ENCODE measurements at places on chromosomes 13 and 19.
A peak's percentile ranks its signal among the peaks of the same experiment; 100 is the strongest.

GRCh38 chr13:96862999-96863398, 131.3 kb downstream of the OXGR1 start:
- DNase-seq, result no peak

DNA sequence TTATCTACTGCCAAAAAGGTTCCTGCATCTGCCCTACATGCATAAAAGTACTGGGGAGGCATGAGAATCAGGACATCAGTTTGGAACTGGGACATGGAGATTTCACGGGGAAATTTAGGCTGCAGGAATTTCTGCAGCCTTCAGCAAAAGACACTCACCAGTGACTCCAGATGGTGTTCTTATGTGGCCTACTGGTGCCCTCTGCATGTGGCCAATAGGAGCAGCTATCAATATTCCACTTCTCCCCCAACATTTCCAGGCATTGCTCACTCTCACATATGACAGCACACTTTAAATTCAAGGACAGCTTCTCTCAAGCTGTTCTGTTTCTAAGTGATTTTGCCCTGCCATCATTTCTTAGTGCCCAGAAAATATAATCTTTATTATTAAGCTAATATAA, 570.5 kb upstream of the ARGLU1 start:
- no peak for DNase-seq

GRCh38 chr13:100710176-100710575, 35.6 kb upstream of the TMTC4 start:
- no peak for DNase-seq

- peak; percentile 90 for DNase-seq
These were observed at the start of gene STARD13 for GRCh38 chr13:33285420-33286124. TSS of gene STARD13 (minus strand) at chr13:33285755. CDS start at chr13:33285638, 117 bp downstream.

DNA sequence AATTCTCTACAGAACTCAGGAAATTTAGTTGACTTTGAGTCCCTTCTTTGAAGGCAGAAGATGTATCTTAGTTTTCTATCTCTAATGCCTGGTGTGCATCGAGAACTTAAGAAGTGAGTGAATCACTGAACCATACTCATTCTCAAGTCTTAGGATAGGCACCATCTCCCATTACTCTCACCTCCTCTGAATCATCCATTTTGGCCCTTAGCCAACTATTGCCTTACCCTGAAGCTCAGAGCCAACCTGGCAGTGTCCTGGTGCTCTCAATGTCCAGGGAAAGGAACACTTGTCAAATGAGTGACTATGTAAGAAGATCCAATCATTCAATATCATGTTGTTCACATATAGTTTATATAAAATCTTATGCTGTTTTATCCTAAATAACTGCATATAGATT, 146.6 kb downstream of the RGCC start:
- DNase-seq, result peak; percentile 14

GRCh38 chr13:113367020-113367560, 3.2 kb upstream of the GRTP1 start:
- no peak for DNase-seq

- DNase-seq, result peak; percentile 55
These were observed 900 bp downstream of the PPP1R13L start for GRCh38 chr19:45403781-45404556.
